ENCODE measurements at places on chromosomes 1 and 21.

- DNase-seq = no peak
These were observed 20.3 kb downstream of the PDC start for GRCh38 chr1:186440584-186440983.

DNA sequence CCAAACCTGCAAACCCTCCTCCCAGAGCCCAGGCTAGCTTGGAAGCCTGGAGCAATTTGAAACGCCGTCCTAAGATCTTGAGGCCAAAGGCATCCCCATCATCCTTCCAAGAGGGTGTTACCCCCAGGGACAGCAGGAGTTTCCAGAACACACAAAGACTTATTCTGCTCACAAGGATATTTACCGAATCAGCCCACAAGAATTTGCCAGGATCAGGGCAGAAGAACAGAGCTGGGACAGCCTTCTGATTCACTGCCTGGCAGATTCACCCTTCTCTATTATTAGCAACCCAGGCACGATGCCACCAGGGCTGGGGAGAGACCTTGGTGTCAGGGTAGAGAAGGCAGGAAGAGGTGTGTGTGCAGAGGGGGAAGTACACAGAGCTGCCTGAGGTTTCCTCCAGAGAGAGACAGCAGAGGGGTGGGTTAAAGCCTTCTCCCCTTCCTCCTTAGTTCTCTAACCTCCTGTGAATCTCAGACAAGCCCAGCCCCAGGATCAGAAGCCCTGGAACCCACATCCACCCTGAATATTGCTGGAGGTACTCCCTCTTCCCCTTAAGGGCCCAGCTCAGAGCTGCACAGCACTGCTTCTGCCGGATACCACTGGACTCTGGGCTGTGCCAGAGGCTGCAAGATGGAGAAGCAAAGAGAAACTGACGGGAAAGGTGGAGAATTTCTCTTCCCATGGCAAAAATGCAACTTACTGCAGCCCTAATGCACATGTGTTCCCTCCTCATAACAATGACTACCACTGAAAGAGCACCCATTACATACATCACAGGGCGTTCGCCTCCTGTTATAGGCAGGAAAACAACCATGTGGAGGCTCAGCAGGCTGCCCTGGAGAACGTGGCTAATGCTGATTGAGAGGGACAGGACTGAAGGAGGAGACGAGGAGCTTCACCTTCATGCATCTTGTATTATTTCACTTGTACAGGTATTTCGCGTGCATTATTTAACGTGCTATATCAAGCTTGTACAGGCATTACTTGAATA, 61.8 kb downstream of the ITPKB start:
- DNase-seq = no peak

- DNase-seq = no peak
These were observed 24.4 kb downstream of the PLXNA2 start for GRCh38 chr1:208219659-208220282.

DNA sequence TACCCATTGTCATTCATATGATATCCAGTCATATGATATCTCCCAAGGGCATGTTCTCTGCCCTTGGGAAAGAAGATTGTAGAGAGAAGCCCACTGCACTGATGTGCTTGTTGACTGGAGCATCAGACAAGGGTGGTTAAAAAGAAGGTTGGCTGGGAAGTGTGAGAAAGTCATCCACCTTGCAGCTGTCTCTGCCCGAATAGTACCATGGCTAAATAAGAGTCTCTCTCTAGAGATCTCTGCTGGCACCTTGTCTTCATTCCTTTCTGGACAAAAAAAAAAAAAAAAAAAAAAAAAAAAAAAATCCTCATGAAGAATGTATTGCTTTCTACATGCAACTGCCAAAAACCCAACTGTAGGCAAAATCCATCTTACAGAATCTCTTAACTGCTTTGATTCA, 349.7 kb upstream of the ESRRG start:
- DNase-seq = no peak

DNA sequence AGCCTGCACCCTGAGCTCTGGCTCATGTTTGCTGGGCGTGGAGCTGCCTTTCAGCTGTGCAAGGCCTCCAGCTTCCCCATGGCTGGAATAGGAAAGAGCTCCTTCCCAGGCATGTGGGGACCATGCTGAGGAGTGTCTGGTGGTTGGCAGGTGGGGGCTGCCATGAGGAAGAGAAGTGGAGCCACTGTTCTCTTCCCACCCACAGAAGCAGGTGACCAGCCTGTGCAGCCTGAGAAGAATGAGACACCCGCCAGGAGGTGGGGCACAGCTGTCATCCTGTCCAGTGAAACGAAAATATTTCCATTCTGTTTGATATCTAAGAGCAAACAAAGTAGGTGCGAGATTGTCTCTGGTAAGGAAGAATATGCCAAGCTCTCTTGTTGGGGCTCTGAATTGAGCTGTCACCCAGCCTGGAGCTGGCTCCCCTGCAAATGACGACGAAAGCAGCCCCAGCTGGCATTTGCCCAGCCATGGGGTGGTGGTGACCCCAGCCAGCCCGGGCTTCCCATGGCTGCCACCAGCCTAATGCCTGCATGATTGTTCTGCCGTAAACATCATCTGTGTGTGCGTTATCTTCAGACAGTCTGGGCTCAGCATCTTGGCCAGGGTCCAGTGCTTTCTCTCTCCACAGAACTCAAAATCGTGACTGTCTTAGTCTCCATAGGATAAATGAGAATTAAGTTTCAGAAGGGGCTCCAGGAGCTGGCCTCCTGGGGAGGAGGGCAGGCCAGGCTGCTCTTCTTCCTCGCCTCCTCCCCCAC, 429.8 kb upstream of the VAMP3 start:
- no peak for DNase-seq

GRCh38 chr1:228166170-228166936, 749 bp downstream of the IBA57 start:
- no peak for DNase-seq
